ENCODE measurements at places on chromosomes 1 and 21.
A peak's percentile ranks its signal among the peaks of the same experiment; 100 is the strongest.

DNA sequence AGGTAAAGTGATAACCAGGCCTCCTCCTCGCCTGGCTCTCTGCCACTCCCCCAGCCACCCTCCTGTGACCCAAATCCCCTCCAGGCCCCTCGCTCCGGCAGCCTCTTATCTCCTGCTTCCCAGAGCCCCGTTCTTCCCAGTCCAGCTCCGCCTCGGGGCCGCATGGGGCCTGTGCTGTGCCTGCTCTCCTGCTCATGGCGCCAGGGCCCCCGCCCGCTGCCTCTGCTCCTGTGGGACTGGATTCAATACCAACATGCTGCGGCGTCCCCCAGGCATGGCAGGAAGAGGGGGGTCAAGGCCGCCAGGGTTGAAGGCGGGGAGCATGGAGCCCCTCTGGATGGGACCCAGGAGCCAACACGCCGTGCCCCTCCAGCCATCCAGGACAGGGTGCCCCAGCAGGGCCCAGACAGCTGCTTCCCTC, 213.0 kb upstream of the VAMP3 start:
- no peak for DNase-seq

DNA sequence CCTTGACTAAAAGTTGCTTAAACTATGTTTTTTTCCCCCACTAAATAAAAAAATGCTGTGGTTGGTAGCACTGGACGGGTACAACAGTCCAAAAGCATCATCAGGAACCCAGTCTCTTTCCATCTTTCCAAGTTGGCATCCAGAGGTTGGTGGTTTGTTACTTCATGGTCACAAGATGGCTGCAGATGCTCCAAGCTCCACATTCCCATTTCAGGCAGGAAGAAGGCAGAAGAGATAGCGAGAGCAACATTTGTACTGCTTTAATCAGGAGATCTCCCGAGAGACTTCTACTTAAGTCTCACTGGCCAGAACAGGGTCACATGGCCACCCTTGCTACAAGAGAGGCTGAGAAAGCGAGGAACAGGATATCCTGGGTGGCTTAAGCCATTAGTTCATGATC, 230.2 kb downstream of the KAZN start:
- no peak for DNase-seq

DNA sequence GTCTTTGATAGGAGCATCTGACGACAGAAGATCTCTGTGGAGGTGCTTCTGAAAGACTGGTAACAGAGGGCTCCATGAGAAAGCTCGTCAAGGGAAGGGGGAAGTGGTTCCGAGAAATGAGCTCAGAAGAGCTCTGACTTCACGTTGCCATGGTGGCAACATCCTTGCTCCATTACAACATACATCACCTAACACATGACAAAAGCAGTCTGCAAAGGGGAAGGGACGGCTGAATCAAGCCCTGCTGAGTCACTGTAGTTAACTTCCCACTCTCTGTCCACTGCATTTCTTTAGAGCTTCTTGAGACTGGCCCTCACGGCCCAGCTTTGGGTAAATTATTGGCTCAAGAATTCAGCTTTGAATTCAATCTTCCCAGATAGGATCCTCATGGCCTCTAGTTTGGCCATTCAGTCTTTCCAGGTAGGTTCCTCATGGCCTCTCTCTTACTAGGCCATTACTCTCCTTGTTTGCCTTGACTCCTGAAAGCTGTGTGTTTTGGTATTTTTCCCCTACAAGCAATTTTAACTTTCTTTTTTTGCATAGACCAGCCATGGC, 88.0 kb upstream of the ZNF648 start:
- peak; percentile 98 for DNase-seq

- no peak for DNase-seq
These were observed 86.5 kb upstream of the WNT4 start for GRCh38 chr1:22229379-22229778.

DNA sequence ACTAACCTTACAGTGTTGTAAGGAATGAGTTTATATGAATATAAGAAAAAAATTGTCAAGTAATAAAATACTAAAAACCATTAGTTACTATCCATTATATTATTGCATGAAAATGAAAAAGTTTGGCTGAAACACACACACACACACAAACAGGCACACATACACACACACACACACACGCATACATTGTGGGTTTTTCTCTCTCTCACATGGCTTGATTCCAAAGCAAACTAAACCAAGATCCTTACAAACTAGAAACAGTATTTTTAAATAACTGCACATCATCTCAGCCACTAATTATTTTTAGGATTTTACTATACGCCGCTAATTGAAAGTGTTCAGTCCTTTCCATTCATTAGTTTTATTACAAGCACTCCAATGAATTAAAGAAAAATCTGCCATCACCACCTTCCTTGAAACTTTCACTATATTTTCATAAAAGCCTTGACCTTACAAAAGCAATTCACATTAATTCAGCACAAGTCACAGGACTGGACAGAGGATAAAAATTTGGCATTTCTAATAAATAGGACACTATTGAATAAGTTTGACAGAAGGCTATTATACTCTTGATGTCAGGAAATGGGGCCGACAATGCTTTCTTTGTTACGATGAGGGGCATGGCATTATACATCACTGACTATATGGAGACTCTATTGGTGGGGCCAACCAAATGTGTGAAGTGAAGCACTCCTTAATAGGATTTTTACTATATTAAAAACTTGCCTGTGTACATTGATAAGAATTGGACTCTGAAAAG, 187.0 kb upstream of the ESRRG start:
- no peak for DNase-seq

DNA sequence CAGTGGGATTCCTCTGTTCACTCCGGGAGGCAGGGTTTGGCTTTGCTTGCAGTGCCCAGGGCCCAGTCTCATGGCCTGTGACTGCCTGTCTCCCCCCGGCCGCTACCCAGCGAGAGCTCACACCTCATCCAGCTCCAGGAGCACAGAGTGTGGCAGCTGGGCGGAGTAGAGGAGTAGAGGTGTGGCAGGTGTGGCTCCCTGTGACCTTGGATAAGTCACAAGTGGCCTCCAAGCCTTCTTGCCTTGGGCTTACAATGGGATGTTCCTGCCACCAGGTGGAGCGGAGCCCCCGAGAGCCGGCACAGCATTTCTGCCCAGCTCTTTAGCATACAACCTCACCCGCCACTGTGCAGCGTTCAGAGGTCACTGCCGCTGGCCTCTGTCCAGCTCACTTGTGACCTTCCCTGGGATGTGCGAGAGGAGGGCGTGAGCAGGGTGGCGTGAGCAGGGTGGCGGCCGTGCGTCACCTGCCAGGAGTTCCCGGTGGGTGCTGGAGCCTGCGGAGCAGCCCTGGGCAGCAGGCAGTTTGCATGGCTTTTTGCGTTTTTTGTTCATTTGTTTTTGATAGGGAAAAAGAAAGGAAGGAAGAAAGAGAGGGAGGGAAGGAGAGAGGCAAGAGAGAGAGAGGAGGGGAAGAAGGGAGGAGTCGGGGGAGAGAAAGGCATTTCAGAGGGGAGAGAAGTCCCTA, 42.4 kb downstream of the CRYAA start:
- no peak for DNase-seq

GRCh38 chr1:19220080-19220846, 10.2 kb upstream of the UBR4 start:
- DNase-seq: no peak

GRCh38 chr1:79667848-79668696, 661.5 kb upstream of the ADGRL4 start:
- no peak for DNase-seq

- no peak for DNase-seq
These were observed 11.4 kb upstream of the SPSB1 start for GRCh38 chr1:9281071-9281827.

- DNase-seq: no peak
These were observed 10.3 kb downstream of the ABCD3 start for GRCh38 chr1:94428441-94428840.

DNA sequence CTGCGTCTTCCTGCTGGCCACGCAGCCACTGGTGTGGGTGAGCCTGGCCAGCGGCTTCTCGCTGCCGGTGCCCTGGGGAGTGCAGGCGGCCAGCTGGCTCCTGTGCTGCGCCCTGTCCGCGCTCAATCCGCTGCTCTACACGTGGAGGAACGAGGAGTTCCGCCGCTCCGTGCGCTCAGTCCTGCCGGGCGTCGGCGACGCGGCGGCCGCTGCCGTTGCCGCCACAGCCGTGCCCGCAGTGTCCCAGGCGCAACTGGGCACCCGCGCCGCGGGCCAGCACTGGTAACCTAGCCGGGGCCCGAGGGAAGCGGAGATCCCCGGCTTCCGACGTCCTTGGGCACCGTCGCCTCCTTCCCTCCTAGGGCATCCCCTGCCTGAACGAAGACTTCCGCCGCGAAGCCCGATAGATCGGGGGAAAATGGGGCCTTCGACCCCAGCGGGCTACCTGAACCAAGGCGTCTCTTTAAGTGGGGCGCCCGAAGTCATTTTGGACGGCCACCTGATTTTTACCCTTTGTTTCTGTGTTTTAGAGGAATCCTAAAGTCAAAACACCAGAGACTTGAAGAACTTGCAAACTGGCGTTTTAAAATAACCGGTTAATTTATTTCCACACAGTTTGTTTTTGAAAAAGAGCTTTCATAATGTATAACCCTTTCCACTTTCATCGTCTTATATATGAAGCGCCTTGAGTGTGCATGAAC, 2.0 kb downstream of the GPR88 start:
- DNase-seq: peak; percentile 36

DNA sequence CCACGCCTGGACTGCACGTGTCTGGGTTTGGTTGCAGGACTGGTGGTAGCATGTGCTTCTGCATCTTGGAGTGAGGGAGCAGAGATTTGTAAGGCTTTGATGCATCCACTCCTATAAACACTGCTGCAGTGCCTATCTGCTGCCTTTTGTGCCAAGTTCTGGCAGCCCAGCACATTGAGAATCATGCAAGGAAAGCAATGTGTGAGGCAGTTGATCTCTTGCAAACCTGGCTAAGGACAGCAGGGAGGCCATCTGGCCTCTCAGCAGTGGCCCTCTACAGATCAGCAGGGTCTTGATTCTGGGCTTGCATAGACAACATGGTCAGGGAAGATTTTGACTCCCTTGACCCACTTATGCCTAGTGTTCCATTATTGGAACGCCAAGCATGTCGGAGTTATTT, 81.2 kb upstream of the COA6 start:
- no peak for DNase-seq

DNA sequence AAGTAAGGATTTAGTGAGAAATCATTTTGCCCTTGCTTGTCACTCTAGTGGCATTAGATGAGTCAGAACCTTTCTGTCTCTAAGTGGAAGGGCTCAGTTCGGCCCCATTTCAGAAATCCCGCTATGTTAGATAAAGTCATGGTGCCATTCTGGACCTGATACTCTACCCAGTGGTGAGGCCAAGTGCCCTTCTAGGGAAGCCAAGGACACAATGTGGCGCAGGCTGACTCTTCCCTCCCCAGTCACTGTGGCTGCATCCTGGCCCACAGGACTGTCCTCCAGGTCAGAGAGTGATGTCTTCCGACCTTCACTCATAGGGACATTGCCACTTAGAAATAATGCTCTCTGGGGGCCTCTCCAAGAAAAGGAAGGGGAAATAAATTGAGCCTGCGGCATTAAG, 48.3 kb upstream of the MTR start:
- no peak for DNase-seq

DNA sequence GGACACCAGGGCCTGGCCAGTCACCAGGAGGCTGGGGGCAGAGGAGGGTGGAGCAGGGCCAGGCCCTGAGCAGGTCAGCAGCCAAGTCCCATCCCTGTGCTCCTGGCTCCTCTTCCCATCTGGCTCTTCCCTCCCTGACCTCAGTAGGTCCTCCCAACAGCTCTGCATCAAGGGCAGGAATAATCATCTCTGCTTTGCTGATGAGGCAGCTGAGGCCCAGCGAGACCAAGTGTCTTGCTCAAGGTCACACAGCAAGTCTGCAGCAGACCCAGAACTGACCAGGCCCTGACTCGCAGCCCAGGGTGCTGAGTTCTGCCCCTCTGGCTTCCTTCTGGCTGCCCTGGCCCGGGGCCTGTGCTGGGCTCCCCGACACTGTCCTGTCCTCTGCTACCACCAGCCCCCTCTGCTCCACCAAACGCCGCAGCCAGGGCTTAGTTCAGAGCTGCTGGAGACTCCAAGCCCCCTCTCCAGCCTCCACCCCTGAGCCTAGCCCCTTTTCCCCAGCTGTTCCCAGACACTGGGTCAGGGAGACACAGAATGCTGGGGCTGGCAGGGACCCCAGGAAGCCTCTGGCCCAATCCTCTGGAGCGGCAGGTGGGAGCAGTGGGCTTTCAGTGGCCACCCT, 224.9 kb downstream of the PTPRU start:
- DNase-seq: no peak

- no peak for DNase-seq
These were observed 5.5 kb upstream of the PEX10 start for GRCh38 chr1:2417833-2418225.

Data from HL-60 (cell line).